ENCODE measurements at places on chromosomes 2 and 18.

DNA sequence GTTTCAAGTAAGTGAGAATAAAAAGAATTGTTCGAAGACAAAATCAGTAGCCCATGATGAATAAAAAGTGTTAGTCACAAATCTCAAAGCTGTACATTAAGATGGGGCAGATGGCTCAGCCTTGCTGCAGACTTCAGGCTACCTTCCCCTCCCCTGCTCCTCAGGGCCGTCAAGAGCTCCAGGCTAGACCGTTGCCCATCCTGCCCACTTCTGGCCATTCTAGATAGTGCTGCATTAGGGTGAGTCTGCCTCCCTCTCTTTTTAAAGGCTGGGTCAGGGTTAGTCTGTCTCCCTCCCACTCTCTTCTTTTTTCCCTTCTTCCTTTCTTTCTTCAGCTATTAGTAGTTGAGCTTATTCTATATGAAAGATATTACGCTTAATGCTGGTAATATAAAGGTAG lies 86.0 kb downstream of the MAPRE2 start:
- DNase-seq: no peak

DNA sequence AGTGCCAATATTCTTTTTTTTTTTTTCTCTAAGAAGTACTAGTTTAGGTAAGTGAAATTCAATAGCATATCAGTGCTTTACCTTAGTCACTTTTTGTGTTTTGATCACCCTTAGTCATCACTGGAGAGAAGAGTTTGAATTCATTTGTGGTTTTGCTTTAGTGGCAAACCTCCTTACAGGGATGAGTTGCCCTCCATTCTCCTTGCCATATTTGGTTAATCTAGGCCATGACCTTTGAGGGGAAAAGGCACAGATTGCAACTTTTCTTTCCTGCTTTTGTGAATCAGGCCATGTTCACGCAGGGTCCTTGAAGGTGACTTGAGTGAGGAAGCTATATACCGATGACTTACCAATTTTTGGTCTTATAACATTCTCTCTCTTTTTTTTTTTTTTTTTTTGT lies 34.4 kb downstream of the PLEKHA3 start:
- no peak for DNase-seq

DNA sequence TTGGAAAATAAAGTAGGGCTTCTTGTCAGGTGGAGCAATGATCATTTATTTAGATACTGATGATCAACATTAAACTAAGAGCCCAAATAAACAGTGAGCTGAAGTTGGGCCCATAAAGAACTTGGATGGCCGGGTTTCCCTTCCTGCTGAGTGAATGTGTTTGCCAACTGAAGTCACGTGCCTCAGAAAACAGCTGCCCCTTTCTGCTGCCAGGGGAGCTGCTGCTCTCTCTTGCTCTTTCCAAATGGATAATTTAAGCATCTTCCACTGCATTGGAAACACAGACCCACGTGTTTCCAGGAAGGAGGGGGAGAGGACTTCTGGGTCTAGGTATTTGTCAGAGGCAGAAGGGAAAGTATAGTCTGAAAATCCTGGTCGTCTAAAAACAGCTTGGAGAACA lies 22.9 kb upstream of the NCKAP5 start:
- peak; percentile 88 for DNase-seq

GRCh38 chr2:202423139-202423538 lies 47.0 kb downstream of the BMPR2 start:
- DNase-seq: no peak

- DNase-seq: no peak
These were observed 275 bp downstream of the HOXD8 start for GRCh38 chr2:176129813-176130146.

DNA sequence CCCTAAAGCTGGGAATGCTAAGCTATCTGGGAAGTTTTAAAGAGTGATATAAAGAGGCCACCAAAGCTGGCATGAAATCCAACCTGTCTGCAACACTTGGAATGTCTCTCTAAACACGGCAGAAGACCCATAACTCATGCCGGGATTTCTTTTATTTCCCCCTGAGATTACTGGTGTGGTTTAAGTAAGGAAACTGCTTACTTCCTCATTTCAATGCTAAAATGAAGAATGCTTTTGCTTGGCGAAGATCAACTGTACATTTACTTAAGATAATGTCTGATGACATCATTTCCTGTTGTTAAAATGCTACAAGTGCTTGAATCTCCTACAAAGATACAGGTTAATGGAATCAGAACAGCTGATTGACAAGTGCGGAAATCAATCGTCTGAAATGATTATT lies 353.8 kb upstream of the SALL3 start:
- no peak for DNase-seq

GRCh38 chr2:104702031-104702850 lies 151.7 kb upstream of the POU3F3 start:
- no peak for DNase-seq

DNA sequence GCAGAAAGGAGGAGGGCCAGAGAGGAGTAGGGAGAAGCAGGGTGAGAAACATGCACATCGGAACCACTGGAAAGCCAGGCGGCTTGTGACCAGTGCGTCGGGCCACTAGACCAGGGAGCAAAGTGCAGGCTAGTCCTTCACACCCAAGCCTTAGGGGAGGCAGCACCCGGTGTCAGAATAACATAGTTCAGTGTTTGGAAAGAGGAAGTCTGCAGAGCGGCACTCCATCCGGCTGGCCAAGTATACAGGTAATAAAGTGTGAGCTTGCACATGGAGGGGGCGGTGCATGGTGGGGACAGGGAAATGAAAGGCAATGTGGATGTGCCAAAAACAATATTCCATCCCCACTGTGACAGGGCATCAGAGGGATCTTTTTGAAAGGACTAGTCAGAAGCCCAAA lies 69.7 kb downstream of the ZNF521 start:
- peak; percentile 39 for DNase-seq

DNA sequence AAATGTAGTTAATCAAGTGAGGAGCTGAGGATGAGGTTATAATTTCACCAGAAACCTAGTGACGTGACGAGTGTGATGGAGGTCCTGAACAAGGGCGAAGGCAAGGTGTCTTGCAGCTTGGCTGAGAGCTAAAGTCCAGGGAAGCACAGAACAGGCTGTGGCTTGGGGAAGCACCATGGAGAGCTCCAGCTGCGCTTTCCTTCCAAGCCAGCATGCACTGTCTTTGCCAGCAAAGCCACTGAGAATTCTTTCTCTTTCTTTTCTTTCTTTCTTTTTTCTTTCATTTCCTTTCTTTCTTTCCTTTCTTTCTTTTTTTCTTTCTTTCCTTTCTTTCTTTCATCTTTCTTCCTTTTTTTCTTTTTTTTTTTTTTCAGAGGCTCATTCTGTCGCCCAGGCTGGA lies 239.3 kb downstream of the FBXO15 start:
- DNase-seq: peak; percentile 42

GRCh38 chr2:36530178-36530982 lies 67.6 kb downstream of the FEZ2 start:
- no peak for DNase-seq

DNA sequence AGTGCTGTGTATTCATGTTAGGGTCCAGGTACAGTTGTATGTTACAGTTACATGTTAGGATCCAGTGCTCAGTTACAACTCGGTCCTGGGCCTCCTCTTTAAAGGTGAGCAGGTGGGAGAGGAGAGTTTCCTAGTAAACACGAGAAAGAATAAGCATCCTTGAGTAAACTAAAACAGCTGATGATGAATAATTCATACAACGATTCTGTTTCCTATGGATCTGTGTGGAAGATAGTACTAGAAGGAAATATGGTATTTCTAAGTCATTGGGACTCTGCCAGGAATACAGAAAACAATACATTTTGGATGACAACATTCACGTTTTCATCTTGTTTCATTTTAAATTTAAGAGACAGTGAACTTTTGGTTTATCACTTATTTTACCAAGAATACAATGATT lies 29.5 kb downstream of the SNTG2 start:
- no peak for DNase-seq

DNA sequence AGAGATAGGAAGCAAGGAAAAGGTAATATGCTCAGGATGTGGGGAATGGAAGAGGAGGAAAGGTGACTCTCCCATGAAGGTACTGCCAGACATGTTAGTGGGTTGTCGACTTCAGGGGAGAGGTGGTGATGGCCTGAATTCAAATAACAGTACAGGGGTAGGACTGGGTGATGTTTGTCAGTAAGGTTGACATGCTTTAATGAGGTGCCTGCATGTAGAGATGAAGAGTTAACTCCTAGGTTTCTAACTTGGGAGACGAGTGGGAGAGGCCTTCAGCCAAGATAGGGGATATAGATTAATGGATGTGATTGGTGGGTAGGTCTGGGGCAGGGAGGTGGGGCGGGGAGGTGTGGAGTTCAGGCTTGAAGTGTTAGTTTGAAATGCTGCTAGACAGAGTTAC lies 2.6 kb downstream of the NAPG start:
- DNase-seq: no peak

DNA sequence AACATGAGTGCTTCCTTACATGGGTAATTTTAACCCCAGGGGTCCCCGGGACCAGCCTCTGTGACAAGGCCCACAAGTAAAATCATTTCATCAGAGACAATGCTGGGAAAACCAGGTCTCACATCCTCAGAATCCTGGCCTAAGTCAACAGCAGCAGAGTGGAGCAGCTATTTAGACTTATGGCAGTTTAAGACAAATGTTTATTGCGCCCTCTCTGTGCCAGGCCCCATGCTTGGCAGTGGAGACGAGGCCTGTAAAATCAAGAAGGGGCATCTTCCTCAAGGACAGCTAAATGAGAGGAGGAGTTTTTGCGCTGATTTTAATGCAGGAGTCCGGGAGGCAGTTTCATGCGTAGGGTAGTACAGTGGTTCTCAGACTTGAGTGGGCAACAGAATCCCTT lies 56.0 kb upstream of the ACAA2 start:
- DNase-seq: no peak

DNA sequence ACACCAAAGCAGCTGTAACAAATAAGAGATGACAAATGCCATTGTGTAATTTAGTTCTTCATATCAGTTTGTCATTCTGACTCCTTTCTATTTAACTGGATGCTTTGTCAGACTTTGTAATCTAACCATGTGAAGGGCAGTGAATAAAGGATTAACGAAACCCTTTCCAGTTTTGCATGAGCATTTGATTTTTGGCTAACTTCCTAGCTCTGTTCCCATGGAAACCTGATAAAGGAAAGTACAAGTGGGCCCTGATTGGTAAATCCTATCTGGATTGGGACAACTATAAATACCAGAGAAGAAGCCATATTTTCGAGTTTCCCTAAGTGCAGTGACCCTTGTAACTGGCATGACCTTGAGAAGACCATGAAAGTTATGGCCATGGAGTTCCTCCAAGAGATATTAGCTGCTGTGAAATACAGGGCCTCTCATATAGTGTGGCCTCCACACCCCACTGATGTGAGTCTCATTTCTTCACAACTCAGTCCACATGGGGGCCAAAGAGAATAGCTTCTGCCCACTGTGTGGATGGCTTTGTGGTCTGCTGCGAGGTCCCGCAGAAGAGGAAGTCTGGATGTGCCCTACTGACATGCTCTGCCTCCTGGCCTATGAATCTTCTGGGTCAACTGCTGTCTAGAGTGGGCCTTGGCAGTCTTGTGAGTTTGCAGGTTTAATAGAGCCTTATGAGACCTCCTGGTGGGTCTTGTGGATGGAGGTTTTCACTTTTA lies 38.2 kb upstream of the CYP1B1 start:
- DNase-seq: no peak

- DNase-seq: no peak
These were observed 139.1 kb downstream of the NXPH2 start for GRCh38 chr2:138640921-138641676.

DNA sequence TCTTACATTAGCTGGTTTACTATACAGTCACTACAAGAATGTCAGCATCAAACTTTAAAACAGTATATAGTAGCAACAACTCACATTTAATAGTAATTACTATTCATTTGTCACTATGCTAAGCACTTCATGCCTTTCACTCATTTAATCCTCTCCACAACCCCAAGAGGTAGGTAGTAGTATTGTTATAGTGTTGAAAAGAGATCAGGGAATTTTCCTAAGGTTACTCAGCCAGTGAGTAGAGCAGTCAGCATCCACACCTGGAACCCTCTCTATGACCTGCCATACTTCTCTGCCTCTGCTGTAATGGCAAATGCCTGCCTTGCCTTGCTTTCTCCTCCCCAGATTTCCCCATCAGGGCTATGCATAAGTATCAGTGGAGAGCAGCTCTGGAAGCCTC lies 24.8 kb downstream of the SKOR2 start:
- DNase-seq: no peak

DNA sequence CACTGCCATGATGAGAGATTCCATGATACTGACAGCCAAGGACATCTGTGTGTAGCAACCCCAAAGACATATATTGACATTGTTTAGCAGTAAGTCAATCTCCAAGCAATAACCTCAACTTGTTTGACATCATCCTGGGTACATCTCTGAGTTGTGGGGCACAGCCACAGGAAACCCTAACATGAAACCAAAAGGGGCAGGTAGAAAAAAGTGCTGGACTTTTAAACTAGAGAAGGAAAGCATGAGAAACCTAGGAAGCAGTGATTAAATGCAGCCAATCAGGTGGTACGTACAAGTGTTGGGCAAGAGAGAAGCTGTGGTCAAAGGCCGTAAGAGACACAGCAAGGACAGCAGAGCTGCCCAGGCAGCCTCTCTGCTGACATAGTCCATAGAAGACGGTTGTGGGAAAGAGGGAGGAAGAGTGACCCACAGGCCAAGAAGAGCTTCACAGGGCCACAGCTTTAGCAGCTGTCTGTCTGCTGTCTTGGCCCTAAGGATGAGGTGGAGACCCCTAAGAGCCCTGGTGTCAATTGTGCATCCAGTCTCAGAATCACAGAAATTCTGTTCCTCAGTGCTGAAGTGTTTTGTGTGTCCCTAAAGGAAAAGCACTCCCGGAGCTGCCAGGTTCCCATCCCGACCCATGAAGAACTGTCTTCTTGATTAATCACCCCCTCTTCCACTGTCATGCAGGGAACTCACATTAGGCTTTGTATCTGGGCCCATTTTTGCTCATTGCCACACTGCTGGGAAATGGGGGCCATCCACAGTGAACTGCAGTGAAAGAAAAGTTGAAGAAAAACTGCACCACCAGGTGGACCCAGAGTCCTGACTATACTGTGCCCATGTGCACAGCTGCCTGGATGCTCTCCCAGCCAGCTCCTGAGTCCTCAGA lies 25.4 kb upstream of the CHN1 start:
- DNase-seq: peak; percentile 45

DNA sequence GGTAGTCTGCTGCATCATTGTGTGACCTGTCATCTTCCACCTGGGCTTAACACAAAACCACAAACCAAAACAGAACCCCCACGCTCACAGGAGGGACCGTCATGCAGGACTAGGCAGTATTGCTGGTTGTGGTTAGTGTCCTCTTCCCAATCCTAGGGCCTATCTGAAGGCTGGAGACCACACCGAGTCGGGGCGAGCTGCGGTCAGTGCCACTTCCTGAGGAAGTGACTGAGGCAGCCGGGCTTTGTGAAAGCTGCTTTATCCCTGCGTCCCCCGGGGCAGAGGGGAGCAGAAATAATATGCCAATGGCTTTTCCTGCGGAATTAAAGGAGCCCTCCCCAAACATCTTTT lies 22.9 kb downstream of the ZNF532 start:
- peak; percentile 68 for DNase-seq

GRCh38 chr2:118047380-118047826 lies 33.5 kb upstream of the CCDC93 start:
- DNase-seq: no peak

- peak; percentile 28 for DNase-seq
These were observed 28.9 kb upstream of the IER3IP1 start for GRCh38 chr18:47204908-47205522.
